ENCODE measurements at places on chromosomes 5 and 9.

DNA sequence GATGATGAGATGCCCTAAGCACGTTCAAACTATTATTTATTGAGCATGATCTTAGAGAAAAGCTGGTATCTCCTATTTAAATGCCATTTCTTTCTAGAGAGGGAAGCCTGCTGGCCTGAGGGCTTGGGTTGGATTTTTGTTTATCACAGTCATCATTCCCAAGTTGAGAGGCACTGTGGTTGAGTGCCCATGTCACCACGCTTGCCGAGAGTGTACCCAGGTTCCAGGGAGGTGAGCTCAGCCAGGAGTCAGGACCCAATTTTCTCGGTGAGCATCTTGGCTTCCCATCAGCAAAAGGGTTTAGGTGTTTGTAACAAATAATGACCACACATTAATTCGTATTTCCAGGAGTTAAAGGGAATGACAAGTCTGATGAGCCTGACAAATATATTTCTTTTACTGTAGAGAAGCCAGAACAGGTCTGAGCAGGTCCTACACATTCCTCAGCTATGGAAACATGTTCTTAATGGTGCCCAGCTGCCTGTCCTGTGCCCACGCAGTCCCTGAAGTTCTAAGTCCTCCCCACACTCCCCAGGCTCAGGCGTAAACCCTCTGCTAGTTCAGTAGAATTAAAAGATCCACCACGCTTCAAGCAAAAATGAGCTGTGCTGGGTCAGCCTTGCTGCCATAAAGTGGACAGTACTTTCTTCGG, 258.9 kb upstream of the IRX2 start:
- no peak for DNase-seq

DNA sequence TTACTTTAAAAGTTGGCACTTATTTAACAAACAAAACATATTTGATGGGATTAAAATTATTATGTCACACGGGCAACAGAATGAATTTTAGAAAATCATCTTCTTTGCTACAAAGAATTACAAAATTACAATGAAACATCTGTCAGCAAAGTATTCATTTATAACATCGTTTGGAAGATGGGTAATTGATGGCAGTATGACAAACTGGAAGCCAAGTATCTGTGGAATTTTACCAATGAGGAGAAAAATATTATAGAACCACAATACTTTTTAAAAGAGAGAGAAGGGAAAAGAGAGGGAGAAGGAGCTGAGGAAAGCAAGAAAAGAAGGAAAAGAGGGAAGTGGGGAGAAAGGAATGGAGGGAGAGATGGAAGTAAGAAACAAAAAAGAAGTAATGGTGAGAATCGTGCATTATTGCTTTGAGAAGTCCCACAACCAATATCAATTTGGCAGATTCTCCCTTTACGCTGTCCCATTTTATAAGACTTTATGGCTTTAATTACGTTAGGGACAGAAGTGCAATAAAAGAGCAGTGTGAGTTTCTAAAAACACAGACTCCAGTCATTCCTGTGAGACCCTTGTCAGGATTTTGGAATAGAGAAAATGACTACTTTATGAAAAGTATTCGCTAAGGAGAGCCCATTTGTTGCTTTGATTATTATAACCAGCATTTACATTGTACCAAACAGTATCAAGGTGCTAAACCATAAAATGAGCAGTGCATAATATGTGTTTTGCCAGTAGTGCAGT, 76.7 kb downstream of the LURAP1L start:
- DNase-seq, result no peak

DNA sequence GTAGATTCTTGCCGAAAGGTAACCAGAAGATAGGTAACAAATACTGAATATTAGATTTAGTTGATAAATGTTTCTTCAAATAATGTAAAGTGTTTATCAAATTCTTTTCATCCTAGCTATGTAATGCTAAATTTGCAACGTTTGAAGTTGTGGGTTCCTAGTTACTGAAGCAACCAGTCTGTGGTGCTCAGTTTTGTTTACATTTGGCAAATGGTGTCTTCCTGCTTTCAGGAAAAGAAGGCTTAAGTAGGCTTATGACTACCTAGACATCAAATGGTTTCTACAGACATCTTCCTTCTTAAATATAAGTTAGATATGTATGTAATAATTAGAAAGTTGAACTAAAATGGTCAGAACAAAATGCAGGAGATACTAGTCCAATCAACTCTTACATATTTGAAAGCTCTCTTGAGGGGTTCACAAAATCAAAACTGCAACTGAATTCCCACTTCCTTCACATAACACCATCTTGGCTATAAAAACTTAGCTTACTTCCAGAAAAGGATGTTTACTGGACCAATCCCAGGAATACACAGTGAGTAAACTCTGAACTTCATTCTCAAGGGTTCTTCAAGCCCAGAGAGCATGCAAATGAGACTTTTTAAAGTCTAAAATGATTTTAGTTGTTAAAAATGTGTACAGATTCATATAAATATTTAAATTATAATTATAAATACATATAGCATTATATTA, 125.7 kb upstream of the ITGA1 start:
- DNase-seq, result no peak

GRCh38 chr5:103587185-103587748, 24.7 kb upstream of the NUDT12 start:
- DNase-seq, result peak; percentile 60

GRCh38 chr5:10295619-10296326, 11.9 kb downstream of the CMBL start:
- DNase-seq, result no peak

GRCh38 chr5:180491496-180491895, 2.7 kb upstream of the CNOT6 start:
- no peak for DNase-seq

- peak; percentile 26 for DNase-seq
Observed at GRCh38 chr9:34510497-34511468, 12.0 kb downstream of the ENHO start.

DNA sequence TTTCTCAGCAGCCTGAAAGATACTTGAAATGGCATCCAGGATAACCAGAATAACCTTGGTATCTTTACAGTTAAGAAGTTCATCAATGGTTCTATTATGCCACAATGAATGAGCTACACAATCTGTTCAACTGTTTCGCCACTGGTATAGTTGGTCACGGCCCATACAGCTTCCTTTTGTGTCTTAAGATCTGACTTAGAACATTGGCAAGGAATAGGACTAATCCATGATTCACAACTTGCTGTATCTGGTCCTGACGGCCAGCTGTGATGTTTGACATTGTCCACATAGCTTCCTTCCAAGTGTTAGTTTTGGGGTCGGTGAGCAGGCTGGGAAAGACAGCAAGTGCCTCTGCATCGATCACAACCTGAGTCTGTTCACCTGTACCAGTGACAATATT, 113.3 kb upstream of the RAD23B start:
- no peak for DNase-seq

GRCh38 chr5:58456486-58456885, 3.4 kb downstream of the PLK2 start:
- no peak for DNase-seq

- DNase-seq, result no peak
Observed at GRCh38 chr9:116207371-116208111, 54.0 kb downstream of the PAPPA start.

- no peak for DNase-seq
Observed at GRCh38 chr5:128774605-128775004, 190.7 kb upstream of the SLC27A6 start.

DNA sequence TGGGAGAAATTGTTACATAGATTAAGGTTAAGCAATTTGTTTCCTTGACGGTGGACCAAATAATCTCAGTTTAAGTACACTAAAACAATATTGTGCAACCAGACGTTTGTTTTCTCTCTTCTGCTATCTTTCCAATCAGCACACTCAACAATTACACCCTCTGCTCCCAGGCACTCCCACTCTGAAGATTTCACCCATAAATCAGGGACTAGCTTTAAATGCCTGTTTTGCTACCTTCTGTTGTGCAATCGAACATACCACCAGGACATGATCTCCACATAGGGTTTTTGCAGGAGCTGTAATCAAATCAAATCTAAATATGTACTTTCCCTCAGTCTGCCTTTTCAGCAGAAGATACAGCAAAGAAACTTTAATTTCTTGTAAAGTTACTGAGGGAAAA, 405.8 kb upstream of the TLE4 start:
- DNase-seq, result no peak

DNA sequence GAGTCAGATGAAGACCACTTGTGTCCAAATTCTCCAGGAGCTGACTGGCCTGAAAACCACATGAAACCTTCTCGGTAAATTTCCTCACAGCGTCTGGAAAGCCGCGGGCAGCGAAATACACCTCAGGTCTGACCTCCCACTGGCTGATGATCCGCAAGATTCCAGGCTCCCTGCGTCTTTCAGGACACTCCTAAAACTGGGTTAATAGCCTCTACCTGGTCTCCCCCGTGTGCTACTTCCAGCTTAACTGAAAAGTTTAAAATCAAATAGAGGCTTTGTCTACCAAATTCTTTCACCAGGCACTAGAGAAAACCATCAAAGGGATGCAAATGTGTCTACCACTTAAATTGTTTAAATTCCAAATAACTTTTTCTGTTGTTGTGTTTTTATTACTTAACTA, 312.6 kb downstream of the DRD1 start:
- DNase-seq, result no peak

DNA sequence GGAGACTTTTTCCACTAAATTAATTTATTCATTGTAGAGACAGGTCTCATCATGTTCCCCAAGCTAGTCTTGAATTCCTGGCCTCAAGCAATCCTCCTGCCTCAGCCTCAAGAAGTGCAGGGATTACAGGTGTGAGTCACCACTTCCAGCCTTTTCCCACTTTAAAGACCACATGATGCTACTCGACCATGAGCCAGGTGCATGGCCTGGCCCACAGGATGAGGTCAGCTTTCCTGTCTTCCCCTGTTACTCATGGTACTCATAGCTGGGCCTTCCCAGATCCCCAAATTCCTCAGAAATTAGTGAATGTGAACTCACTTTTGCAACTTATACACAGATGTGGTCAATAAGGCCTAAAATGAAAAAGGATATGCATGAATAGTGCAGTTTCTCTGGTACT, 395.9 kb downstream of the SEMA5A start:
- no peak for DNase-seq

DNA sequence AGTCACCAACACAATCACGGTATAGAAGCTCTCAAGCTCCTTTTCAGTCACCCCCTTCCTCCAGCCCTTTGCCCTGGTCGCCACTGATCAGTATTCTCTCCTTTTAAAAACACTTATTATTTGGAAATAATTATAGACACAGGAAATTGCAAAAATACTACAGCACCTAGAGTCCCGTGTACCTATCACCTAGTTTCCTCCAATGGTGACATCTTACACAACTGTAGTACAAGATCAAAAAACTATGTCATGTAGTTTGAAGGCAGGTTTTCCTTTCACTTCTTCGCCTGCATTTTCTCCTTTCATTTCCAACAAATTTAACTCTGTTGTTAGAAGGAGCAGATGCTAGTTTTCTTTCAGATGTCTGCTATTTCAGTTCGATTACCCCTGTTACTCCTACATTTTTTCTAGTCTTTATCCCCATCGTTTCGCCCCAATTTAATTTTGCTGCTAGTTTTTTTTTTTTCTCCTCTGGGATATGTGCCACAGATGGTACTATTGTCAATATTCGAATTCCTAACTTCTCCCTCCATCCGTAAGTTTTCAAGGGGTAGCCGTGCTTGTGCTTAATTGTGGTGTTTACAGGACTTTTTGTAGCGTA, 612 bp upstream of the ATG10 start:
- peak; percentile 69 for DNase-seq

DNA sequence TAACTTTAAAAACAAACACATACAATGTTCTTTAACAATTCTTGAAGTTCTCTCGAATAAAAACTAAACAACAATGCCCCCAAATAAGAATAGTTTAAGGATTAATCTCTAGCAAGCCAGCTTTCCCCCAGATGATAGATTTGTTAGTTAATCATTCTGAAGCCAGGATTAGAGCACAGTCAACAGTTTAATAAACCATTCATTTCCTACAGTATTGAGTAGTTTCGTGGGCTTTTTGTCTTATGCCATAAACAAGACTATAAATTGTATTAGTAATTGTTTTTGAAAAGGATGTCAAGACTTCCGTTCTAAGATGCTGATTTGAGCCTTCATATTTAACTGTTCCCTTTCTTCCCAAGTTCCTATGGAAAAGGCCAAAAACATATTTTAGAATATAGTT, 136.6 kb downstream of the PIK3R1 start:
- DNase-seq, result no peak

DNA sequence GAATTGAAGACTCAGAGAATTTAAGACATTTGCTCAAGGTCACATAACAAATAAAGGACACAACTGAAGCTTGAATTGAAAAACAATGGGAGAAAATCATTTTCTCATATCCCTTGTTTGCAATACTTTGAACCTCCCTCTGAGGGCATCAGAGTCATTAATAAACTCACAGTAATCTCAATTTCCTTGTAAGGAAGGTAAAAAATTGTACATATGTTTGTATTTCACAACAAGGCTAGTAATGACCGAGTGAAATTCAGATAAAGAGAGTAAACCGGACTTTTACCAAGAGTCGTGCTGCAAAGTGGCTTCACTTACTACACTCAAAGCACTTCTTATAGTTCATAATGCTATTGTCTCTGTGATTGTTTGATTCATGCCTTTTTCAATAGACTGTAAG, 665.0 kb downstream of the NR2F1-AS1 start:
- no peak for DNase-seq

- DNase-seq, result no peak
Observed at GRCh38 chr5:144307736-144308135, 137.1 kb downstream of the KCTD16 start.

DNA sequence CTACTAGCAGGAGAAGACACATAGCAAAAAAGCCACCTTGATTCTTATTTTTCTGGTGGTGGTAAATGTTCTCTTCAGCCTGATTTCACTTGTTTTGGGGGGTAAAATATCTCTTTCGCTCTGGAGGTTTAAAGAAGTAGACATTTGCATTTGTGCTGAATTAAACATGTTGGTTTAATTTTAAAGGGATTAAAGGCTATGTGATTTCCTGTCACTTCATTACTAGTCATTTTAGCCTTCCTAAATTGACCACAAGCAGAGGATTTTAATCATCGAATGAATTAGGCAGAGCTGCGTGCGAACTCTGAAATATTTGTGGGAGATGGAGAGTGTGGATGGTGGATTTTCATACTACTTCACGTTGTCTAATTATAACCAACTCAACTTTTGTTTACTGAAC, 4.8 kb downstream of the RASGRF2 start:
- no peak for DNase-seq

GRCh38 chr5:148559461-148559860, 94.9 kb downstream of the HTR4 start:
- peak; percentile 7 for DNase-seq

GRCh38 chr9:133553973-133554713, 19.6 kb downstream of the ADAMTSL2 start:
- no peak for DNase-seq

- no peak for DNase-seq
Observed at GRCh38 chr5:73952872-73953271, 326.9 kb downstream of the ARHGEF28 start.

GRCh38 chr5:132230871-132231270, 3.2 kb upstream of the P4HA2 start:
- DNase-seq, result no peak

DNA sequence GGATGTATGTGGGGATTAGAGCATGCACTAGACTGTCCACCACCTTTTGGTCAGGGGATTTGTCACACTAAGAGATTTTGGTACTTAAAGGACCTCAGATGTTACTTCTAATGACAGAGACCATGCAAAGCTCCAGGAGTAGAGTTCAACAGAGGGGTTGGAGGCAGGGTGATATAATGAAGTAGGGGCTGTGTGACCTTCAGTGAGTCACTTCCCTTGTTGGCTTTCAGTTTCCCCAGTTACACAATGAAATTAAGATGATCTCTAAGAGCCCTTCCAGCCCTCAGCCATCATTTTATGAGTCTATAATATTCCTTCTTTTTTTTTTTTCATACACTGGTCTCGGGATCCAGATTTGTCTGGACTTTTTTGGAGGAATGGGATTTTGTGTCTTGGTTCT, 26.8 kb downstream of the GLRA1 start:
- DNase-seq, result no peak
